ENCODE measurements at places on chromosomes 7 and 10.

DNA sequence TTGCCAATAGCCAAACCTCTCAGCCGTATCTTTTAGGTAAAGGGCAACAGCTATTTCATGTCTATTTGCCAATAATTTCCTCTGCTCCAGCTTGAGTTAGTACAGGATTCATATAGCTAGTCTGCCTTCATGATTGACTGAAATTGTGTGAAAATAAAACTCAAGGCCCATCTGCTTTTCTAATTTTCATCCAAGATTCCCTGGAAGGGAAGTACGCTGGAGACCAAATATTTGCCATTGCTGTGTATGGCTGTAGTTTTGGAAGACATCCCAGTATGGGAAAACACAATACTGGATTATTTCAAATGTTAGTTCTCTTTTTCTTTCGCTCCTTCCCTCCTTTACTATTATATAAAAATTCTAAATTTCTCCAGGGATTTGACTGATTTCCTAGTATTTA lies 652.4 kb downstream of the CNTNAP2 start:
- no peak for DNase-seq

DNA sequence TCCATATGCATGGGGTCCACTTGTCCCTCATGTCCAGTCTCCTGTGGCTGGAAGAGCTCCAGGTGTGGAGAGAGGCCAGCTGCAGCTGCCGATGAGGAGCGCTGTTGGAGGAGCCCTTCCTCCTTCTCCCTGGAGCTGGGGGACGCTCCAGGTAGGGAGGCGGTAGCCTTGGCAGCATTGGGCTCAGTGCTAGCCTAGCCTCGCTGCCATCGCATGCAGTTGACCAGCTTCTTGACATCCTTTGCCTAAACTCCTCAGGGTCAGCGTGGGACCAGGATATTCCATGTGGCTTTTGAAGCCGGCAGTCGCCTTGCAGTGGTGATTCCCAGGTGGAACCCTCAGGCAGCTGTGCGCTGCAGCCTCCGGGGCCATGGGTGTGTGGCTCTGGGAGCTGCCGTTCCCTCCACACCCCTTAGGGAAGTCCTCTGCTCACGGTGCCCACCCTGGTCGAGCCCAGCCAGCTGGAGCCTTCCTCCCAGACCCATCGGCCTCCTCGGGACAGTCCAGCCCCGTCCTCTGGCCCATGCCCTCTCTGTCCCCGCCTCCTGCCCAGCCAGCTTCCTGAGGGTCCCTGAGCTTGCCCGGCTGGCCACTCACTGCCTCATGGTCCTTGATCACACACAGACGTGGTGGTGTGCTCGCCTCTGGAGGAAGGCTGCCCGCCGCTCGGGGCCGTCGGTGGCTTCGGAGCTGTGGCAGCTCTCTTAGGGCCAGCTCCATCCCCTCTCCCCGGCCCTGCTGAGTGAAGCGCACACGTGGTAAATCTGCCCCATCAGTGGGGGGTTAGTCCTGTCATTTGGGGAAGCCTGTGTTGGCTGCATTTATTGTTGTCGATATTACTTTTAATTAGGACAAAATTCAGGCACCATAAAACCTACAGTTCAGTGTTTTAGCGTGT lies 21.2 kb downstream of the INPP5A start:
- no peak for DNase-seq

DNA sequence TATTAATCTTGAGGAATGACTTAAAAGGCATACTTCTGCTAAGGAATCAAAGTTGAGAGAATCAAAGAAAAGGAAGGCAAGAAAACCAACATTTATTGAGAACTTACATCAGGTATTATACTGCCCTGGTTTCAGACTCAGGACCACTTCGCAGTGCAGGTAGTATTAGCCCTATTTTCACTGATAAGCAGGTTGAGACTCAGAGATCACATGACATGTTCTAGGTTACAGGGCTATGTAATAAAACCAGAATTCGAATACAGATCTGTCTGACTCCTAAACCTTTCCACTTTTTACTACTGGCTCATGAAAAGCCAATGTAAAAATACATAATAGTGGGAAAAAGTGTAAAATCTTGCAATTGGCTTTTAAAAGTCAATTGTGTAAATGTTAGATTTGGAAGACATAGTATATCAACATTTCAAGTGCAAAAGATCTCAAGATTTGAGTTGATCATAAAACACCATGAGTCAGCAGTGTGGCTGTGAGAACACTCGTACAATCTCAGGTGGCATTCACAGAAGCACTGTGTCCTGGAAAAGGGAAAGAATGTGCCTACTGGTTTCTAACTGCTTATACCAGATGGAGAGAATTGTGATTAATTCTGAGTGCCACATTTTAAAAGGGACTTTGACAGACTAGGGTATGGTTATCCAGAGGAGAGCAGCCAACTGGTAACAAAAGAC lies 195.8 kb upstream of the MKLN1 start:
- DNase-seq: no peak

DNA sequence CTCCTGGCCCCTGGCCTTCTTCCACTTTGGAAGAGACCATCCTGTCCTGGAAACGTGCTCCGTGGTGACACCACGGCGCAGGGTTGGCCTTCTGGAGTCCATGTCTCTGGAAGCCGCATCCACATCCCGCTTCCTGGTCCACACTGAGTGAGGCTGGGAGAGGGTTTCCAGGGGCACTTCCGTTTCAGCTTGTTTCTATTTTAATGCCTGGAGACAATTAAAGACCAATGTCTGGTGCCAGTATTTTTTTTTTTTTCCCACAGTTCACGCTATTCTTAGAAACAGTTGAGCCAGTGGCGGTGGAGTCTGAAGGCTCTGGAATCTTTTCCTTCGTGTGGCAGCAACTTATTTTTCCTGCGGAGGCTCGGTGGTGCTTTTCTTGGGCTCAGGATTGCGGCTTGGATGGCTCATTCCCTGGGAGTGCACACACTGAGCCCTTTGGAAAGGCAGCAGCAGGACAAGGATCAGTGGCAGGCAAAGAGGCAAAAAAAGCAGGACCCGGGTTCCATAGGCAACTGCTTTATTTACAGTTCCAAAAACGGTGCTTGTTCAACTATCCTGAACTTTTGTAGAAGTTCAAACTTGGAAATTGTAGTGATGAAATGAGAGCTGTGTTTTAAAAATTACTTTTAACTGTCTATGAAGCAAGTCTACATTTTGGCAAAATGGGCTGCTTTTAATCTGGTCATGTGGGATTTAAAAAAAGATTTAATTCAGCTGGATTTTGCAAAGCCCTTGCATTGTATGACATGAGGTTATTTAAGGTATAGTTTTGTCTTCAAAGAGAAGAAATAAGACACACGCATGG lies 202.8 kb downstream of the BAMBI start:
- no peak for DNase-seq

DNA sequence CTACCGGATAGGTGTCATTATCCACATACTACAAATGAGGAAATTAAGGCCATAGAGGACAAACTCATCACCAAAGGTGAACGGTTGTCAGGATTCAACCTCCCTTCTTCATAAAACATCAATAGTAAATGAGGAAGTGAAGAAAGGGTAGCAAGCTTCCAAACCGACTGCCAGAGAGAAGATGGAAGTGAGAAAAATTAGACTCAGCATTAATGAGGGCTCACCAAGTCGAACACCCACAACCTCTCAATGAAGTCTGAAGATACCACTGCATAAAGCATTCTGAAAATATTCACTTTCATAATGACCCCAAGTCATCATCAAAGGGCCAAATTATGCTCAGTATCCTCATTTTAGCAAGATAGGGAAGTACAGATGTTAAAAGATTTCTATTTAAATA lies 29.6 kb downstream of the ABCB4 start:
- DNase-seq: no peak

GRCh38 chr10:107529350-107529749 lies 364.8 kb upstream of the SORCS1 start:
- DNase-seq: no peak

GRCh38 chr7:77316219-77316978 lies 99.8 kb downstream of the GSAP start:
- no peak for DNase-seq

GRCh38 chr7:110066843-110067242 lies 1024.1 kb upstream of the LRRN3 start:
- no peak for DNase-seq

- peak; percentile 69 for DNase-seq
Observed at GRCh38 chr7:76260171-76260703, 42.2 kb upstream of the HSPB1 start.

DNA sequence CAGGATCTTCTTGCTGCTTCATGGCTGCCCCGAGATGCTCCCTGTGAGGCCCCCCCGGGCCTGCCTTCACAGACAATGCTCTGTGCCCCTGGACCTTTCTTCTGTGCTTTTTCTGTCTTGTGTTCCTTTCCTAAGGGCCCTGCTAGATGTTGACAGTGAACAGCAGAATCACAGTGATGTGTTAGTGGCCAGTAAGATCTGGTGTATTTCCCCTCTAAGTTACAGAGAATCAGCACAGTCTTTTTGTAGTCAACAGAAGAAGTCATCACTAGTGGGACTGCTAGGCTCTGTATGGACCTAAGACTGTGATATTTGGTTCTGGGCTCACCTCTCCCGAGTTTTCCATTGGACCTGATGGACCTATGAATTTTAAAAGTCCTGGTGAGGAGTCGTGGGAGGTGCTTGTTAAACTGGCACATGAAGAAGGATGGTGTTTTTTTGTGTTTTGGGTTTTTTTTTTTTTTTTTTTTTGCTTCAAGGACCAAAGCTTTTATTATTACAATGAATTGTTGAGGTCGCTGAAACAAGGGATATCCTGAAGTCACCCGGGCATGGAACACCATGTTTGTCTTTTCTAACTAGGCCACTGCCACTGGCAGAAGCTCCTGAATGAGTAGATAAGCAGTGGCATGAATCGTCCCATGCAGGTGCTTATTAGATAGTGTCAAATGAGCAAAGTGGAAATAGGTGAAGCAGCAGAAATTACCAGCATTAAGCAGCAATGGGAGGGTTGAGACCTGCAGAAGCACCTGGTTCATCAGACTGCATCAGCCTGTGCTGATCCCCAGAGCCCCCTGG lies 194.8 kb downstream of the CELF2 start:
- no peak for DNase-seq

GRCh38 chr7:87345962-87346371 lies 503 bp downstream of the CROT start:
- DNase-seq: no peak

DNA sequence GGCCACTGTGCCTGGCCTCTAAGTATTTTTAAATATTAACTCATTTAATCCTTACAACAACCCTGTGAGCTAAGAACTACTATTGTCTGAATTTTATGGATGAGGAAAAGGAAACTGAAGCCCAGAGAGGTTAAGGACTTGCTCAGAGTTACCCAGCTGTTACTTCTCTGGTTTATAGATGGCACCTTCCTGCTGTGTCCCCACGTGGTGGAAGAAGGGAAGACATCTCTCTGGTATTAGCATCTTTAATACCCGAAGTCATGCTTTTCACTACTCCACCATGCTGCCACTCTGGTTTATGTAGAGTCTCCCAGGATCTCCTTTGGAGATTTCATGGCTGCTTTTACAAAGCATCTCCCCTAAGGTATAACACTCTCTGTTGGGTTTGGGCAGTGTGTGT lies 105.5 kb upstream of the MKLN1 start:
- peak; percentile 26 for DNase-seq
